ENCODE measurements at places on chromosomes 2 and 18.

GRCh38 chr2:170307555-170308351 lies 129.8 kb downstream of the MYO3B start:
- no peak for DNase-seq

DNA sequence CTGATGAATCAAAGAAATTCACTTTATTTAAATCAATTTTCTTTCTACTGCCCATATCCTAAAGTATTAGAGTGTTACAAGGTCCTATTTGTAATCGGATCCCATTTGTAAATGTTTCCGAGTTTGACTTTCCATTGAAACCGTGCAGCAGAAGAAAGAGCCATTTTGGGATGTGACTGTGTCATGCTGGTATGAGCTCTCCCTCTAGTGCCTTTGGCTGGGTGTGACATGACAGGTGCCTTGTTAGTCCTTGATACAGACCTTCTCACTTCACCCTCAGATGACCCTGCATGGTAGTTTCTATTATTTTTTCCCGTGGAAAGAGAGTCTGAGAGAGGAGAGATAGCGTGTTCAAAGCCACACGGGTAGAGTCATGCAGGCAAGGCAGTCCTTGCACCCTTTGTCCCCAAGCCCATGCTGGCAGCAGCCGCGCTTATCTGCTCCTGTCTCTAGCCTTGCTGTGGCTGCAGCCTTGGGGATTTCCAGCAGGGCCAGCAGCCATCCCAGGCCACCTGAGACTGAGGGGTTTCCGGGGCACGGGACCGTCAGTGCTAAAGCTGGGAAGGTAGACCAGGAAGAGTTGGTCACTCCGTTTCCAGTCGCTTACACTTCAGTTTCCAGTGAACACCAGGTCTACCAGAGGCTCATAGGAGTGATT lies 21.4 kb downstream of the CHMP1B start:
- DNase-seq: no peak

DNA sequence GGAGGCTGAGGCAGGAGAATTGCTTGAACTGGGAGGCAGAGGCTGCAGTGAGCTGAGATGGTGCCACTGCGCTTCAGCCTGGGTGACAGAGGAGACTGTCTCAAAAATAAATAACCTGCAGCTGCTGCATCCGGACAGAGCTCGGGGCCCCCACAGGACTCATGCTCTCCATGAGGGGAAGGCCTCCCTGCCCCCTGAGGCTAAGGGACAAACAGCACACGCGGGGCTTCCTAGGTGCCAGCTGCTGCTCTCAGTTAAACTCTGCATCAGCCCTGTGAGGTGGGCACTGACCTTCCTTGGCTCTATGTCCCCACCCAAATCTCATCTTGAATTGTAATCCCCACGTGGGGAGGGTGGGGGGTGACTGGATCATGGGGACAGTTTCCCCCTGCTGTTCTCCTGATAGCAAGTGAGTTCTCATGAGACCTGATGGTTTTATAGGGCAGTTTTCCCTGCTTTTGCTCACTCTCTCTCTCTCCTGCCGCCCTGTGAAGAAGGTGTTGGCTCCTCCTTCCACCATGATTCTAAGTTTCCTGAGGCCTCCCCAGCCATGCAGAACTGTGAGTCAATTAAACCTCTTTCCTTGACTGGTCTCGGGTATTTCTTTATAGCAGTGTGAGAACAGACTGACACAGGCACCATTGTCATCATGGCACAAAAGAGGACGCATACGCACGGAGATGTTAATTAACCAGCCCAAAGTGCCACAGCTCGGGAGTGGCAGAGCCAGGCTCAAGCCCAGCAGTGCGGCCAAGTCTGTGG lies 49.9 kb upstream of the TAF1B start:
- no peak for DNase-seq

- no peak for DNase-seq
Observed at GRCh38 chr2:229350883-229351282, 79.8 kb upstream of the PID1 start.

GRCh38 chr18:25275412-25276001 lies 76.5 kb downstream of the ZNF521 start:
- DNase-seq: no peak

DNA sequence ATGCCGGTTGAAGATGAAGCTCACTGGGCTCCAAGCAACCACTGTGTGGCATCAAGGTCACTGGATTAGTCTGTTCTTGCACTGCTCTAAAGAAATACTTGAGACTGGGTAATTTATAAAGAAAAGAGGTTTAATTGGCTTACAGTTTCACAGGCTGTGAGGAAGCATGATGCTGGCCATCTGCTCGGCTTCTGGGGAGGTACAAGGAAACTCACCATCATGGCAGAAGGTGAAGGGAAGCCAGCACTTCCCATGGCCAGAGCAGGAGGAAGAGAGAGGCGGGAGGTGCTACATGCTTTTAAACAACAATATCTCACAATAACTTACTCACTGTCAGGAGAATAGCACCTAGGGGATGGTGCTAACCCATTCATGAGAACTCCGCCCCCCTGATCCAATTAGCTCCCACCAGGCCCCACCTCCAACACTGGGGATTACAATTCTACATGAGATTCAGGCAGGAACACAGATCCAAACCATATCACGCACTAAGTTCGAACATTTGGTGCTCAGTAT lies 109.7 kb upstream of the MGAT5 start:
- DNase-seq: no peak

DNA sequence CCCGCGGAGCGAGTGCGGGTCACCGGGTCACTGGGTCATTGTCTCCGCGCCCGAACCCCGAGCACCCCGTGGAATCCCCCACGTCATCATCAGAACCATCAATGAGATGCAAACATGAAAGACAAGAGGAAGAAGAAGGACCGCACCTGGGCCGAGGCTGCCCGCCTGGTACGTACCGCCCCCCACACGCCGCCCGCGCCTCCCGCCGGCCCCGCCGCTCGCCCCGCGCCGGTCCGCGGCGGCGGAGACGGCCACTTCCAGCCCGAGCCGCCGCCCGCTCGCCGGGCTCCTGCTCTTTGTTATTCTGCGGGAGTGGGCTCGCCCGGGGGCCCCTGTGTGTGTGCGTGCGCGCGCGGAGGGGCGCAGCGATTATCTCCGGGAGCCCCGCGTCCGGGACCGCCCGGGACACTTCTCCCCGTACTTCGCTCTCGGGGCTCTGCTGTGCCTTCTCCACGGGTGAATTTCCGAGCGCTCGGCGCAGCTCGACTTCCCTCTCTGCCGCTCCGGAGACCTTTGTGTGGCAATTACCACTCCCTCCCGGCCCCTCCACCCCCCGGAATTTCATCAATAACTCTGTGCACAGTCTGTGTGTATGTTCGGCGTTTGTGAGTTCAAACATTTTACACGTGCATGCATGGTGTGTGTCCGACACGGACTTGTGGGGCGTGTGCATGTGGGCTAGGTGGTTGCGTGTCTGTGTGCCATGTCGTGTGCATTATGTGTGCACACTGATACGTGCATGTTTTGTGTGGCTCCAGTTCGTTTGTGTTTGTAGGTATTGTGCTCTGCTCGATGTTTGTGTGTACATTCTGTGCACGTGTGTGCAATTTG lies 714 bp downstream of the ASXL3 start:
- no peak for DNase-seq

DNA sequence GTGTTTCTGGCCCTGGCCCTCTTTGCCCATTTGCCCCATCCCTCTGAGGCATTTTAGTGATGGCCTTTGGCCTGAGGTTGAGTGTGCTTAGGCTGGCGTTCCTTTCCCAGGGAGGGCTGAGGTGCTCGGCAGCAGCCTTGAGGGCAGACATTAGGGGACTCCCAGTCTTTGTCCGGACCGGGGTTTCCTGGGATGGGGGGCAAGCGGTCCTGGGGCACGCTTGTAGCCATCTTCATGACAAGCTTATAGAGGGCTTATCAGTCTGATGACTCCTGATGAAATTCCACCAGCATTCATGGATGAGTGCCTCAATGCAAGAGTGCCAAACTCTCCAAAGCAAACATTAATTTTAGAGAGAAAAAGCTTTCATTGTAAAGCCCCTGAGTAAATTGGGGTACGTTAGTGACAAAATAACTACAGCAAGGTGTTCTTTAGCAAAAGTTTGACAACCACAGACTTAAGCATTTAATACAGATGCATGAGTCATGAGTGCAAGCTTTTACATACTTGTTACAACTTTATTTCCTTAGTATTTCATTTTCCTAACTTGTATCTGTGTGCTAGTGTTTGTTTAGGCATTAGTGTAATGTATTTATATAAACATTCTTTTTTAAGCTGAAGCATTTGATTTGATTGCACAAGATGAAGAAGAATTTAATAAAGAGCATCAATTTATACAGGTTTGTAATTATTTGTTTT lies 45.6 kb downstream of the CEP192 start:
- DNase-seq: no peak

- no peak for DNase-seq
Observed at GRCh38 chr2:143529118-143529720, 400.0 kb downstream of the ARHGAP15 start.

GRCh38 chr2:24453379-24454073 lies 37.5 kb upstream of the NCOA1 start:
- no peak for DNase-seq

- DNase-seq: no peak
Observed at GRCh38 chr2:26757873-26758789, 6.0 kb upstream of the SLC35F6 start.

GRCh38 chr2:78261454-78261853 lies 739.3 kb upstream of the LRRTM4 start:
- DNase-seq: no peak

DNA sequence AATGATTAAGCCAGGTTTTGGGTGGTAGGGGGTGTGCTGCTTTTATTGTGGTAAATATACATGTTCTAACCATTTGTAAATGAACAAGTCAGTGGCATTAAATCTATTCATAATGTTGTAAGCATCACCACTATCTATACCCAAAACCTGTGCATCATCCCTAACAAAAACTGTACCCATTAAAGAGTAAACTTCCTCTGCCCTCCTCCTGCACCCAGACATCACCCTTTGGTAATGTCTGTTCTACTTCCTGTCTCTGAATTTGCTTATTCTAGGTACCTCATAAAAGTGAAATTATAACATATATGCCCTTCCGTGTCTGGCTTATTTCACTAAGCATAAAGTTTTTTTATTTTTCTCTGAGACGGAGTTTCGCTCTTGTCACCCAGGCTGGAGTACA lies 14.1 kb downstream of the RIF1 start:
- no peak for DNase-seq

- DNase-seq: no peak
Observed at GRCh38 chr2:85257970-85258605, 69.7 kb downstream of the TGOLN2 start.

DNA sequence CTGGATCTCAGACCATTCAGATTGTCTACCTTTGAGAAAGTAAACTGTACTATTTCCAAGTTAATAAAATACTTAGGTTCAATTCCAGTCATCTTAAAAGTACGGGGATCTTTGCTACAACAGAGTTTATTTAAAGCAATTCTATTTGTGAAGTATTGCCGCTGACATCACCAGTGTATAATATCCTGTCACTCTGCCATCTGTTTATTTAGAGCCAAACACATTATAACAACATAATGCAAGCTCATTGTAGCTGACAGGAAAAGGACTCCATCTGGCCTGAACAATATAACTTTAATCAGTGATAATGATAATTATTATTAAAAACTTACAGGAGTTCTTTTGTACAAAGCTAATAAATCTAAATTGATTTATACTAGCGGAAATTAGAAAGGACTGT lies 786.8 kb downstream of the ERBB4 start:
- DNase-seq: no peak

DNA sequence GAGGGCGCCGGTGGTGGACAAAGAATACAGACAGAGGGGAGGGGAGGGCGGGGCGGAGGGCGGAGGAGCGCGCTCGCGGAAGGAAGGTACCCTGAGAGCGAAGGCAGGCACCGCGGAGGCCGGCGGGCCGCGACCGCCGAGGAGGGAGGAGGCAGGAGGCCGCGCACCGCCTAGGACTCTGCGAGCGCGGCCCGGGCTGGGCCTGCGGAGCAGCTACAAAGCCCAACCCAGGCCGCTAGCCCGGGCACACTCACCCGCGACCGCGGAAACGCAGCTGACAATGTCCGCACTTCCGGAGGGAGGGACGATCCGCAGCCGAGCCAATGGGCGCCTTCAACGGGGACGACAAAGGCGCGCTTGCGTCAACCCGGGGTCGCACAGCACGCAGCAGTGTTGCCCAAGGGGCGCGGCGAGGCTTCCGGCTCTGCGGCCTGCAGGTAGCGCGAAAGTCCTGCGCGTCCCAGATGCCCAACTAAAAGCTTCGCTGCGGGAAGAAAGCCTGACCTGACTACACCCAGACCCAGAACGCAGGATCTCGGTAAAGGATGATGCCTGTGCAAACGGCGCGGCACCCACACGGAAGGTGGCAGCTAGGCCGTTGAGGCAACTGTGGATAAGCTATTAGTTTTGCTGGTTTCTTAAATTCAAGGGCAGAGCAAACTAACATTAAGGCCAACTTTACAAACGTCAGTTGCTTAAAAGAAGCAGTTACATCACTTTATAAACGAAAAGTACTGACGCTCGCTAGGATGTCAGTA lies at the start of gene C18orf32:
Gene C18orf32, minus strand, starts transcription at position 282 of the 758 bp plus-strand sequence. CDS start 3,486 bp downstream, outside the sequence.
- peak; percentile 87 for DNase-seq

- no peak for DNase-seq
Observed at GRCh38 chr2:204860274-204860673, 315.0 kb downstream of the PARD3B start.

DNA sequence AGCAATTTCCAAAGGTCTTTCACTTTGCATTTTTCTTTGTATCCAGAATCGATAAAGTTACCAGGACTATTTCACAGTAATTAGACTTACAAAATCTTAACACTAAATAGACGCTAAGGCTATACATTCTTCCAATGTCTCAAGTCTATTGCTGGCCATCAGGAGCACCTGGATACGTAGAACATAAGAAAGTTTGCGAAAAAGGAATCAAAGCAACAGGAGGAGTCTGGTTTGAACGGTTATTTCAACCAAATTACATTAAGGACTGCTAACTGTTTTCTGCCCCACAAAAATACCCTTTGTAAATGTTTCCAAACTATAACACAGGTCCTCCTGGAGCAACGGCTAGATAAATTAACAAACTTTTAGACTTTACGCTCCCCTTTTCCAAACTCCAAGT lies 1.4 kb upstream of the HNRNPA3 start:
- DNase-seq: no peak

DNA sequence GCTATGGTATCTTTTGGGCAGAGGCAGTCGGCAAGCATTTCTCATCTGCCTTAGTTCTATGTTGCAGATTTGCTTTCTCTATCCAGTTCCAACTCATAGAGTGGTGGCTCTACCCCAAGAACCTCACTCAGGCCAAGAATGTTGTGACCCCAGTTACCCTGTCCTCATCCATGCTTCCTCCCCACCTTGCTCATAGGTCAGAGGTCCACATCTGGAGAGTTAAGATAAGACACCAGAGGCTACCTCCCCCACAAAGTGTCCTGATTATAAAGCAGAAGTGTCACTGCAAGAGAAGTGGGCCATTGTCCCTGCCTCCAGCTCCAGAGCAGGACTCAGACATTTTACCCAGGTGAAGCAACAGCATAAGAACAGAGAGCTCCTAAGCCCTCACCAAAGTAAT lies 276.8 kb upstream of the CHST9 start:
- DNase-seq: no peak

DNA sequence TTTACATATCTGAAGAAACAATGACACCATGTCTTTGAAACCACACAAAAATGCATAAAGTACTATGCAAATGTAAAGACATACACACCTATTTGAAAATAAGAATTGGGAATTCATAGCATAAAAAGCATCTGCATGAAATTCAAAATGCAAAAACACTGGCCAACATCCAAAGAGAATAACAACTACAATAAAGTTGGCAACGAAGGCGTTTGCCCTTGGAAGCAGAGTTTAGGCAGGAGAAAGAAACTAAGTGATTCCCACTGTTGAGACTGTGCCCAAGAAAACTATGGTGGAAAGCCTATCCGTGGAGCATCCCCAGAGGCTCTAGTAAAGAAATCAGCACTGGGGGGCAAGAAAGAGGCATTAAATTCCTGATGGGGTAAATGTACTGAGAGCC lies 292.8 kb downstream of the RIT2 start:
- no peak for DNase-seq

Measured in liver (tissue), 10 donors.